Liver (tissue), 10 donors: ENCODE measurements at places on chromosomes 5 and 9. TPM values are rescaled to one million over a fixed set of nuclear protein-coding genes. Genes with fewer than 3 reads are reported as not detected.

LURAP1L gene
- total RNA-seq, result 18.6 TPM

DNA sequence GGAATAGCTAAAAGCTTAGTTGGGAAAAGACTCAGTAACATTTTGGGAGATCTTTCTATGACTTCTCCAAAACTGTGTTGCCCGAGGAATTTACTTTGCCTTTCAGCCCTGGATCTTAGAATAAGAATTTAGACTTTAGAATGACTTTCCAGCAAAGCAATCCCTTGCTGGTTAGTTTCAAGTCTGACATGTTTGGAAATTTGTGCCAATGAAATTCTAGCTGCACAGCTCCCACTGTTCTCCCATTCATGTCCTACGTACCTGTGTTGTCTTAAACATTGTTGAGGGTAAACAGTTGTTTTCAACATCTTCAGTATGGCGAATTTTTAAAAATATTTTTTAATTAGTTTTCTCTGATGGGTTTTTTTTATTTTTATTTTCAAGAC is 111.4 kb downstream of the CCDC192 start:
- no peak overlapping the region for H3K27ac ChIP-seq
- no peaks in the 10 kb centered on the region for H3K36me3 ChIP-seq
- no peaks in the 10 kb centered on the region for H3K4me1 ChIP-seq
- H3K27me3 ChIP-seq, result no peaks in the 10 kb centered on the region
- no peak for DNase-seq

DNA sequence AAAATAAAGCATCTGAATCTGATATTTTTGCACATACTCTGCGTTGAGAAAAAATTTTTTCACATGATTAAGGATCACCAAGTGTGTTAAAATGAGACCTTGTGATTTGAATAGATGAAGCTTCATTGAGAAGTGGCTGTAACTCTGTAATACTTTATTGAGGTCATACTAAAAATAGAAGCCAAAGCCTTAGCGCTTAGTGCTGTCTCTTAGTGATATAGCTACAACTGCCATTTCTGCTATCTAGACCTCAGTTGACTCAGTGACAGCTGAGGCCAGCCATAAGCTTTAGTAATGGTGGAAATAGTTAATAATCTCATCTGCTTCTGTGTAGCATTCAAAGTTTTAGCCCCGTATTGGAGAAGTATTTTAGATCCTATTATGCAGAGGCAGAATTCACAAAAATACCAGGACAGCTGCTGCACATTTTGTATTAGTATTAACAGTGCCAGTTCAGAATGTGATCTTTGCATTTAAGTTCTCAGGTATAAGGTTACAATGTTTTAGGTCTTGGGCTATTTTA is 107.4 kb upstream of the SGCD start:
- H3K36me3 ChIP-seq, result no peaks in the 10 kb centered on the region
- H3K27ac ChIP-seq, result no peak overlapping the region
- H3K27me3 ChIP-seq, result no peaks in the 10 kb centered on the region
- H3K4me1 ChIP-seq, result no peaks in the 10 kb centered on the region
- DNase-seq, result no peak

ADRA1B gene
- total RNA-seq, result 13.1 TPM

DNA sequence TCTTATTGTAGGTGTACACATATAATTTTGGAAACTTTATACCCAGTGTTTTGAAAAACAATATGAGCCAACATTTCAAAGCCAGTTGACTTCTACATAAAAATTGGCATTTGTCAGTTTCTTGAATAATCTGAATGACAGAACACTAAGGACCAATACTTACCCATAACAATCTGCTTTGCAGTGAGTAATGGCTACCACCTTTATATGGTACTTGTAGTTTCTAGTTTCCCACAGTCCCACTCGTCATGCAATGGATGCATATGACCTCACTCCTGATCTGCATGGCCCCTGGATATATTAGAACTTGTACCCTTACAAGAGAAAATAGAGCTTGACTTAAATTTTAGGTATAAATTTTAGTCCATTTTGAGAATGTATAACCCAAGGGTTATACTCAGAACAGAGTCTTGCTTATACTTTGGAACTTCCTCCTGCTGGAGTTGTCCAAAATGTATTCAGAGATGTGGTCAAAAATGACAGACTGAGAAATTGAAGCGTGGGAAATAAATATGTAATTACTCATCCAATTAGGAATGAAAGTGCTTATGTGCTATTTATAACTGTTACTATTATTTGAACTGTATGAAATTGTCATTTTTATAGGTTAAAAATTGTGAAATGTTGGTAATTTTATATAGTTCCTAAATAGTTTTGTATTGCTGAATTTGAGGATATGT is 19.5 kb downstream of the XRCC4 start:
- H3K4me3 ChIP-seq, result no peak overlapping the region
- H3K4me1 ChIP-seq, result no peaks in the 10 kb centered on the region
- DNase-seq, result no peak
- no peak overlapping the region for H3K27ac ChIP-seq
- H3K27me3 ChIP-seq, result no peaks in the 10 kb centered on the region

DNA sequence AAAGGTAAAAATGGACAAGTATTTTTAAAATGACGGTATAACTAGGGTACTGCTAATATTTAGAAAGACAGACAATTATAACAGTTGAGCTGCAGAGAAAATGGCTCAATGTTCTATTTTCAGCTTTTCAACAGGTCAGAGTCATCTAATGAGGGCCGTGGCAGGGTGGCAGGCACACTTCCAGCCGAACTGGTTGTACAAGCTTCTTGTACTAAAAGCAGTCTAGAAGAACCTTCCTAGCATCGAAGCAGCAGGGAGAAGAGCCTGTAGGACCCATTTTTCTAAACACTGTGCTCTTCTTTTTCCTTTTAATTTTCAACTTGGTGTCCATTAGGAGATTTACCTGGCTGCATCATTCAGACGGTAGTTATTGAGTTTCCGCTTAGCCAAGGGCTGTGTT is 85.6 kb downstream of the SLC28A3 start:
- H3K27ac ChIP-seq, result no peak overlapping the region
- H3K4me1 ChIP-seq, result no peaks in the 10 kb centered on the region
- H3K36me3 ChIP-seq, result no peaks in the 10 kb centered on the region
- no peaks in the 10 kb centered on the region for H3K27me3 ChIP-seq
- DNase-seq, result no peak

- H3K4me3 ChIP-seq, result no peak overlapping the region
- no peak overlapping the region for H3K27ac ChIP-seq
- DNase-seq, result no peak
Observed at GRCh38 chr5:148984345-148984744, 78.5 kb downstream of the SH3TC2 start.

DNA sequence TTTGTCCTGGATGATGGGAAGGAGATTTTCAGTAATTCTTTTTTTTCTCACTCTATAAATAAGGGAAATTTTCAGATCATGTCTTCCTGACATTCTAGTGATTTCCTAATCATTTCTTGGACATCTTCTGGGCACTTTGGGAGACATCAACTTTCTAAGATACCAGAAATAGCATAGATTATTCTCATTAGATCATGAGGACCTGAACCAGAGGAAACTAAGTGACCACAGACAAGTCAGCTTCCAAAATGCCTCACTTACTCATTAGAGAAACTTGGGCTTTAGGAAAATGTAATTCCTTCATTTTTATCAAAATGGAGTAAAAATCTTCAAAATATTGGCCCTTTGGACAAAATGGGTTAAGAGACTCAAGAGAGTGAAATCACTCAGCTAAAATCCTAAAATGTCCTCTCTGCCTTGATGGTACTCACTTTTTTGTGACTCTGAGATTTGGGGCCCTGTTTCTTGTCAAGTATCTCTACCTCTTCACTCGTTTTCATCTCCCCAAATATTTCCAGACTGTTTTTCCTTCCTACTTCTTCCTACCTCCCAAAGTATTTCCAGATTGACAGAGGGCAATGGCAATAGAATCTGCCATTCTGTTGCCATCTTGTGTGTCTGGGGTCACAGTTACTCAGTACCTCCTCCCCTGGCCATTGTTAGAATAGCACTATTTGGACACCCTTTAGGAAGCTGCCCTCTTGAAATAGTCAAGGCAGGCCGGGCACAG is 194.5 kb downstream of the NR3C1 start:
- DNase-seq, result no peak
- H3K27me3 ChIP-seq, result no peaks in the 10 kb centered on the region
- H3K4me1 ChIP-seq, result no peaks in the 10 kb centered on the region
- no peaks in the 10 kb centered on the region for H3K36me3 ChIP-seq
- H3K4me3 ChIP-seq, result no peak overlapping the region

DNA sequence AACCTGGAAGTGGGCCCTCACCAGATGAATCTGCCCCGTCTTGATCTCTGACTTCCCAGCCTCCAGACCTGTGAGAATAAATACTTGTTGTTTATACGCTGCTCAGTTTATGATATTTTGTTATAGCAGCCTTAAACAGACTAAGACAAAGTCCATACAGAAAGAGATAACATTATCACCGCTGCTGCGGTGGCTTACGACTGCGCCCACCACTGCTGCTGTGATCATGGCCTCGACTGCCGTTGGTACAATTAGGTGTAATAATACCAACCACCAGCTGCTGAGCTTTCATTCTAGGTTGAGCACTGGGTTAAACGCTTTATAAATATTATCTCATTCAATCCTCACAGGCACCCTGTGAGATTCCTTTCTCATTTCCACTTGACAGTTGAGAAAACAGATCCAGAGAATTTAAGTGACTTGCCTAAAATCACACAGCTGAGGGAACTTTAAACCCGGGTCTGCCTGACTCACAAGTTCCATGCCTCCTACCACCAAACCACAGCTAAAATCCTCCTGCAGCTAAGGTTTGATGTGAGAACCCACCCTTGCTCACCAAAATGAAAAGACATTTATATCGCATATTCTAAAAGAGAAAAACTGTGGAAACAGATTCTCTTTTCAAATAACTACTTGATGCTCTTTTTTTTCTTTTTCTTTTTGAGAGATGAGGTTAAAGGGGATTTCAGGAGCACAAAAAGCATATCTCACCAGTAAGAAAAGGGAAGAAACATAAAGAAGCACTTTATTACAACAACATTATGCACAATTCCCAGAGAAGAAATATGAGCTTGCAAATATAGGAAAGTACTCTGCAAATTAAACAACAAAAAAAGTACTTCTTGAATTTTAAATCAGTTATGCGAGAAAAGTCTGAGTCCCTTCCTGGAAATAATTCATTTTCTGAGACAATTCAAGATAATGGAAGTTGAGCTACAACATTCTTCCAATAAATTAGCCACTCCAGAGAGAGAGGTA is 23.9 kb downstream of the GOLM1 start:
- no peak overlapping the region for H3K27ac ChIP-seq
- H3K36me3 ChIP-seq, result no peaks in the 10 kb centered on the region
- H3K27me3 ChIP-seq, result no peaks in the 10 kb centered on the region
- no peaks in the 10 kb centered on the region for H3K4me1 ChIP-seq

GRCh38 chr5:79201206-79201605 is 34.7 kb upstream of the JMY start:
- no peaks in the 10 kb centered on the region for H3K27me3 ChIP-seq
- H3K4me1 ChIP-seq, result no peaks in the 10 kb centered on the region
- no peak overlapping the region for H3K27ac ChIP-seq
- no peaks in the 10 kb centered on the region for H3K36me3 ChIP-seq

- no peaks in the 10 kb centered on the region for H3K36me3 ChIP-seq
- H3K27me3 ChIP-seq, result no peaks in the 10 kb centered on the region
- H3K27ac ChIP-seq, result no peak overlapping the region
Observed at GRCh38 chr5:138629392-138629791, 54.2 kb upstream of the HSPA9 start.

DNA sequence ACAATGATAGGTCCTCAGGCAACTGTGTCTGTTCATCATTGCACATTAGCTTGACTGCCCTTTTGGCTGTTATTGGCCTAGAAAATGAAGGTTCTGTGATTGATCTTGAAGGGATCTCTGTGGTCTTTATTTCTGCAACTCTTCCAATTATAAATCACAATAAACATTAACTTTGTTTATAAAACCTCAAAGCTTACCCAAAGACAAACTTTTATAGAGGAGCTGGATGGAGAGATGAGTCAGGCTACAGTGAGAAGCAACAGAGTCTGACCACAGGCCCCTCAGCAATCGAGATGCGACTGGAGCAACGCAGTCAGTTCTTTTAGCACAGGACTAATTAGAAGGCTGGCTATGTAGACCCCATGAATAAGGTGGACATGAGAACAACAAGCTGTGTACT is 5.3 kb downstream of the MACROH2A1 start:
- no peak overlapping the region for H3K27ac ChIP-seq
- no peaks in the 10 kb centered on the region for H3K27me3 ChIP-seq
- peaks cover 4% of the 10 kb centered on the region for H3K36me3 ChIP-seq
- DNase-seq, result no peak
- peaks cover 5% of the 10 kb centered on the region for H3K4me1 ChIP-seq

DNA sequence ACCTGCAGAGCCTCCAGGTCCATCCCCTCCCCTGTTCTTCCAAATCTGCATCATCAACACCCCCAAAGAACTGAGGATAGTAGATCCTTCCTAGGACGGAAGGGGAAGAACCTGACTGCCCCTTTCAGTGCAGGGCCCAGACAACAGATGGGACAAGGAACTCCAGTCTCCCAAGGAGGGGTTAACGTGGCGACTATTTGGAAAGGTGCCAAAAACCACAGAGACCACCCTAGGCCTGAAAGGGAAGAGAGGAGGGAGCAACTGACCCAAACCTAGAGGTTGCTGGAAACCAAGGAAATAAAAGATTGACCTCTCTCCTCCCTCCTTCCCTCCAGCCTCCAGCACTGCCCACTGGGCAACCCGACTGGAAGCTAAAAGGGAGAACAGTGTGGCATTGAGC is 59.7 kb upstream of the NEURL1B start:
- no peak overlapping the region for H3K27ac ChIP-seq
- no peak for DNase-seq
- H3K4me3 ChIP-seq, result no peak overlapping the region
- no peaks in the 10 kb centered on the region for H3K36me3 ChIP-seq

- no peak overlapping the region for H3K4me3 ChIP-seq
- DNase-seq, result no peak
- H3K27ac ChIP-seq, result no peak overlapping the region
- no peaks in the 10 kb centered on the region for H3K27me3 ChIP-seq
- H3K4me1 ChIP-seq, result no peaks in the 10 kb centered on the region
- H3K36me3 ChIP-seq, result no peaks in the 10 kb centered on the region
Observed at GRCh38 chr5:57437976-57438805, 44.4 kb downstream of the ACTBL2 start.

DAB2IP gene
- 13.1 TPM for total RNA-seq

FOXD4L6 gene
- 0.25 TPM for total RNA-seq

RGS7BP gene
- total RNA-seq, result 1.9 TPM

DNA sequence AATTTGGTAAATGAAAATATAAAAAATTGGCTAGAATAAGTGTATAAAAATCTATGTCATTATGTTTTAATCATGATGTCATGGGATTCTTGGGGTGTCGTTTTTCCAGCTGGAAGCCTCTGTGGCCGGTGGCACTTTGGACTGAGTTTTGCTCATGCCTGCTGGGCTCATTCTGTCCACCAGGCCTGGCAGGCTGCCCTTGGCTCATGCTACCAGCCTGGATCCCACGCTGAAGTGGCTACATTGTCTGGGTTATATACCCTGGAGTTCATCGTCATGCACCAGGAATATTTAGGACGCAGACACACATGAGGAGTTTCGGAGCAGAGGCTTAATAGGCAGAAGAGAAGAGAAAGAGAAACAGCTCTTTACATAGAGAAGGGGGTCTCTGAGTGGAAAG is 1913.7 kb upstream of the WWC1 start:
- no peak overlapping the region for H3K4me3 ChIP-seq
- H3K27me3 ChIP-seq, result no peaks in the 10 kb centered on the region
- H3K36me3 ChIP-seq, result no peaks in the 10 kb centered on the region
- H3K27ac ChIP-seq, result no peak overlapping the region
